ENCODE measurements at places on chromosomes 3 and 15.

DNA sequence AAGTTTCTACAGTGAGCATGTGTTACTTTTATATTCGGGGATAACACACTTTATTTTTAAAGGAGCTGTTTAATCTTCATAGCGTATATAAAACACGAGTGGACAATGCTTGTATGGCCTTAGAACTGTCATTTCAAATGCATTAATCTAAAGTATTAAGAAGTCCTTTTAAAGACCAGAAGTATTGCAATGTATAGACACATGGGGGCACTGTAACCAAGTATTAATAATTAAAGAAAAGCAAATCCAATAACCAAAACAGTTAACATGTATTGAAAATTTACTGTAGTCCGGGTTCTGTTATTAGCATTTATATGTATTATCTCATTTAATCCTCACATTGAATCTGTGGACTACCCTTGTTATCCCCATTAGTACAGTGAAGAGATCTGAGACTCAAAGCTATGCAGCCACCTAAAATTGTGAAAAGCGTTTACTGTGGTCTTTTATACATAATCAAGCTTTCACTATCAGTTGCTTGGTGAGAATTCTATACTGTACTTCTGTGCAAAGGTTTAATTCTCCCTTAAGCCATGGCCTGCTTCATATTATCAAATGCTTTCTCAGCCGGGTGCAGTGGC, 10.1 kb downstream of the ARL14 start:
- H3K27me3 ChIP-seq = no peaks in the 10 kb centered on the region
- no peak overlapping the region for H3K4me3 ChIP-seq
- H3K4me1 ChIP-seq = no peaks in the 10 kb centered on the region
- H3K27ac ChIP-seq = no peak overlapping the region
- no peaks in the 10 kb centered on the region for H3K36me3 ChIP-seq

DNA sequence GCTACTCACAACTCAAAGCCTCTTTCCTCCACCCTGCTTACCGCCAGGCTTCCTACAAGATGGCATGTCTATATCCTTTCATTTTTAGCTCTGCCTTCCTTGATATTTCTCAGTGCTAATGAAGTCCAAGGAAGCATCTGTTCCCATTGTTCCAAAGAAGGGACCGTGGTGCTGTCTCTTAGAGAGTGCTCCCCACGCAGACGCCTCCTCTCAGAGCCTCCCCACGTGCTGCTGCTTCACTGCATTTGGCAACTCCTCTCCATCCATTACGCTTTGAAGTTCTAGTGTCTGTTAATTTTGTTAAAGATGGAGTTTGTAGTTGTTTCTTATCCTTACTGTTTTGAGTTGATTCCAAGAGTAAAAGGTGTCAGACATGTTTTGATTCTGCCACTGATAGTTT, 26.2 kb downstream of the GNB4 start:
- no peak for DNase-seq
- H3K27ac ChIP-seq = no peak overlapping the region
- H3K4me3 ChIP-seq = no peak overlapping the region
- peaks cover 3% of the 10 kb centered on the region for H3K27me3 ChIP-seq
- no peaks in the 10 kb centered on the region for H3K4me1 ChIP-seq
- H3K36me3 ChIP-seq = no peaks in the 10 kb centered on the region

GRCh38 chr15:65302061-65302460, 2.4 kb upstream of the RNU5B-1 start:
- H3K27ac ChIP-seq = no peak overlapping the region
- H3K4me1 ChIP-seq = peaks cover 44% of the 10 kb centered on the region
- no peak overlapping the region for H3K4me3 ChIP-seq
- H3K27me3 ChIP-seq = no peaks in the 10 kb centered on the region
- DNase-seq = no peak

GRCh38 chr3:143418391-143418790, 298.8 kb downstream of the CHST2 start:
- no peaks in the 10 kb centered on the region for H3K4me1 ChIP-seq
- DNase-seq = no peak
- no peaks in the 10 kb centered on the region for H3K36me3 ChIP-seq
- H3K27me3 ChIP-seq = no peaks in the 10 kb centered on the region

DNA sequence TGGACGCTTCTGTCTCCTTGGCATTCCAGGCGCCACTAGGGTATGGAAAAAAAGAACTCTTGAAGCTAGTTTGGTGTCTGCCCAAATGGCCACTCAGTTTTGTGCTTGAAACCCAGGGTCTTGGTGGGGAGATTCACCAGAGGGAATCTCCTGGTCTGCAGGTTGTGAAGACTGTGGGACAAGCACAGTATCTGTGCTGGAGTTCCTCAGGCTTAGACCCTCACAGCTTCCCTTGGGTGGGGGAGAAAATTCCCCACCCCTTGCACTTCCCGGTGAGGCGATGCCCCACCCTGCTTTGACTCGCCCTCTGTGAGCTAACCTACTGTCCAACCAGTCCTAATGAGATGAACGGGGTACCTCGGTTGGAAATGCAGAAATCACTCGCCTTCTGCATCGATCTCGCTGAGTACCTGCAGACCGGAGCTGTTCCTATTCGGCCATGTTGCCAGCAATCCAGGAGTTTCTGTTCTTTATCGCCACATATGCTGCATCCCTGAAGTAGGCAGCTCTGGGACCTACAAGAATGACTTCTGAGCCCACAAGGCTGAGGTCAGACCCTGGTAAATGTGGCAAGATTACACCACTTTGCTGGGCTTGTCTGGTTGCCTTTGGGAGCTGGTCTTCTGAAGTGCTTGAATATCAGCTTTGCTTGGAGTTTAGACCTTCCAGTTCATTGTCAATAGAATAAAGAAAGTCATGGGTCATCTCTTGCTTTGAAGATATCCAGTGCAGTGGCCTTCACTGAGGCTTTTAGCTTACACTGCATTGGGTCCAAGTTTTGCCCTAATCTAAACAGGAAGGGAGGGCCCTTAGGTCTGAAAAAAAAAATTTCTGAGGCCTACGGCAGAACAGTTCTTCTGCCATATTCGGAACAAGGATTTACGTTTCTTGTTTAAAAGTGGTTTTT, 51.0 kb downstream of the SLC2A2 start:
- H3K4me1 ChIP-seq = no peaks in the 10 kb centered on the region
- no peaks in the 10 kb centered on the region for H3K27me3 ChIP-seq
- H3K36me3 ChIP-seq = no peaks in the 10 kb centered on the region
- H3K27ac ChIP-seq = no peak overlapping the region
- no peak overlapping the region for H3K4me3 ChIP-seq

- H3K4me1 ChIP-seq = no peaks in the 10 kb centered on the region
- H3K27me3 ChIP-seq = no peaks in the 10 kb centered on the region
- H3K4me3 ChIP-seq = no peak overlapping the region
Observed at GRCh38 chr3:38662544-38662943, 13.1 kb upstream of the SCN5A start.

- no peaks in the 10 kb centered on the region for H3K27me3 ChIP-seq
- H3K4me1 ChIP-seq = no peaks in the 10 kb centered on the region
- no peak overlapping the region for H3K27ac ChIP-seq
- H3K4me3 ChIP-seq = no peak overlapping the region
- H3K36me3 ChIP-seq = no peaks in the 10 kb centered on the region
Observed at GRCh38 chr3:147799601-147800000, 390.4 kb downstream of the ZIC1 start.

- DNase-seq = no peak
- no peak overlapping the region for H3K4me3 ChIP-seq
- no peaks in the 10 kb centered on the region for H3K27me3 ChIP-seq
- H3K27ac ChIP-seq = no peak overlapping the region
Observed at GRCh38 chr3:147267434-147267833, 138.9 kb downstream of the ZIC4 start.

DNA sequence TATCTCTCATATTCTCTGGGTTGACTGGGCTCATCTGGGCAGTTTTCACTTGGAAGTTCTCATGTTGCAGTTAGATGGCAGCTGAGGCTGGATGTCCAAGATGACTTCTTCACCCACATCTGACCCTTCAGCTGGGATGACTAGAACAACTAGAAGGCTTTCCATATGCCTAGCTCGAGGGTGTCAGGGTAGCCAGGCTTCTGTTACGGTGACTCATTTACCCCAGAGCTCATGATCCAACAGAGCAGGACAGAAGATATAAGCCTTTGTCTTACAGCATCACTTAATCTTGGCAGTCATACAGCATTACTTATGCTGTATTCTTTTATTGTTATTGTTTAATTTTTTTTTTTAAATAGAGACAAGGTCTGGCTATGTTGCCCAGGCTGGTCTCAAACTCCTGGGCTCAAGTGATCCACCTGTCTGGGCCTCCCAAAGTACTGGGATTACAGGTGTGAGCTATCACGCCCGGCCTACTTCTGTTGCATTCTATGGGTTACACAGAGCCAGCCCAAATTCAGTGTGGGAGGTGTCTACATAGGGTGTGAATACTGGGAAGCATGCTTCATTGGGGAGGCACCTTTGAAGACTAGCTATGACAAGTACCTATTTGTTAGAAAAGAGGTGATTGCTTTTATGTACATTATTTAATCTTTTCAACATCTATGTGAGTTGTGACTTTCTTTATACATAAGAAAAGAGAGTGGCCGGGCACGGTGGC, 10.7 kb downstream of the HMCES start:
- no peaks in the 10 kb centered on the region for H3K4me1 ChIP-seq
- peaks cover 34% of the 10 kb centered on the region for H3K36me3 ChIP-seq
- DNase-seq = no peak

- H3K27me3 ChIP-seq = no peaks in the 10 kb centered on the region
- no peak overlapping the region for H3K4me3 ChIP-seq
- H3K27ac ChIP-seq = no peak overlapping the region
- H3K4me1 ChIP-seq = no peaks in the 10 kb centered on the region
- H3K36me3 ChIP-seq = no peaks in the 10 kb centered on the region
Observed at GRCh38 chr3:16140116-16140893, 34.2 kb upstream of the GALNT15 start.

- peaks cover 20% of the 10 kb centered on the region for H3K36me3 ChIP-seq
- no peak overlapping the region for H3K4me3 ChIP-seq
- H3K4me1 ChIP-seq = peaks cover 47% of the 10 kb centered on the region
- no peaks in the 10 kb centered on the region for H3K27me3 ChIP-seq
Observed at GRCh38 chr3:150737874-150738679, 24.9 kb downstream of the SIAH2 start.

DNA sequence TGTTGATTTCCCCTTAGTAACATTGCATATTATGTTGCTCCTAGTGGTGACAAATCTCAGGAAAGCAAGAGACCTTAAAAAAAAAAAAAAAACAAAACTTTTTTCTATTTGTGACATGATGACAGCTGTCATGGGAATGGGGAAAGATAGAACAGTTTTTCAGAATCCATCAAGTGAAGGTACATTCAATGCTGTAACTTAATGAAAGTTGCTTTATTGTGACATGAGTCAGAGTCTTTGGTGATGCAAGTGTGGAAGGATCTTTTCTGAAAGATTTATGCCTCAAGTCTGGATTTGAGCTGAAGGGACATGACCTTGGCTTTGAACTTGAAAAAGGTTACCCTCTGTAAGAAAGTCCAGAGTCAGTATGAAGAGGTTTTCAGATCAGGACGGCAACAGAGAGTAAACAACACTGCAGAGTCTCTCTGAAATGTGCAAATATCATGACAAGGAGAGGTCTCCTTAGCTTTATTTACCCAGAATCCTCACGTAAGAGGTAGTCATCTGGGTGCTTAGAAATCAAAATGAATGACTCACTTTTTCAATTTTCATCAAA, 424.7 kb downstream of the CNTN4 start:
- no peaks in the 10 kb centered on the region for H3K4me1 ChIP-seq
- H3K27ac ChIP-seq = no peak overlapping the region
- no peaks in the 10 kb centered on the region for H3K36me3 ChIP-seq
- no peaks in the 10 kb centered on the region for H3K27me3 ChIP-seq

DNA sequence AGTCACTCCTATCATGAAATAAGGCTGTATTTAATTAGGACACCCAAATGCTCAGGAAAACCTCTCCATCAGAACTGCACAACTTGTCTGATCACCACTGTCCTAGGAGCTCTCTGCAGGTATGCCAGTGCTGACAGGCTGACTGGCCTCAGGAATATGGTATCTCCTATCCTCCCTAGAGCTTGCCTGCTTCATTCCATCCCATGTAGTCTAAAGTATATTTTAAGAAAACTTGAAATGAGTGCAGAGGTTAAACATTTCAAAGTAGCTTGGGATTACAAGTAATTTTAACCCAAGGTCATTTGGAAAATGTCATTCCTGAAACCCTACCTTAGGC, 23.7 kb downstream of the FILIP1L start:
- H3K4me1 ChIP-seq = no peaks in the 10 kb centered on the region
- H3K36me3 ChIP-seq = no peaks in the 10 kb centered on the region
- no peak overlapping the region for H3K4me3 ChIP-seq
- H3K27me3 ChIP-seq = no peaks in the 10 kb centered on the region

GRCh38 chr15:63891079-63891767, 57.5 kb upstream of the HERC1 start:
- peaks cover 58% of the 10 kb centered on the region for H3K4me1 ChIP-seq
- no peaks in the 10 kb centered on the region for H3K27me3 ChIP-seq
- no peak overlapping the region for H3K4me3 ChIP-seq
- H3K36me3 ChIP-seq = no peaks in the 10 kb centered on the region
- peak overlapping the region; percentile 53 for H3K27ac ChIP-seq

- no peaks in the 10 kb centered on the region for H3K4me1 ChIP-seq
- H3K4me3 ChIP-seq = no peak overlapping the region
- H3K27me3 ChIP-seq = no peaks in the 10 kb centered on the region
Observed at GRCh38 chr15:92643849-92644815, 11.4 kb downstream of the FAM174B start.

GRCh38 chr15:82832601-82833361, 23.4 kb downstream of the WHAMM start:
- peaks cover 80% of the 10 kb centered on the region for H3K36me3 ChIP-seq
- no peaks in the 10 kb centered on the region for H3K27me3 ChIP-seq
- DNase-seq = no peak
- H3K4me3 ChIP-seq = no peak overlapping the region
- no peak overlapping the region for H3K27ac ChIP-seq
- peaks cover 9% of the 10 kb centered on the region for H3K4me1 ChIP-seq

DNA sequence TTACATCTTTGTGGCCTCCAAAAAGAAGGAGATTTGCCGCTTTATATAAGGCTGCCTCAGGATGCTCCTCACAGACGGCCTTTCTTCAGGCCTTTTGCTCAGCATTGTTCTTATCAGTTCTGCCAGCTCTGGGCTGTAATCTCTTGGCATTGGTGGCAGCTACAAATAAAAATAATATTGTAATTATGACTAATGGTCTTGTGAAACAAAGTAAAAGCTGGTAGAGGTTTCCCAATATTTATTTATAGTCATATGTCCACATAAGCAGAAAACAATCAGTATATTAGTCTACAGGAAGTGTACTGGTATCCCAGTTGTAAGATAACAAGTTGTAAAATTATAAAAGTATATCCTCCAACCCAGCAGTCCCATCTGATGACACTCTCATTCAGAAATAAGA, 7.3 kb downstream of the NEK4 start:
- H3K4me1 ChIP-seq = no peaks in the 10 kb centered on the region
- H3K27ac ChIP-seq = no peak overlapping the region
- H3K4me3 ChIP-seq = no peak overlapping the region
- no peak for DNase-seq
- H3K27me3 ChIP-seq = no peaks in the 10 kb centered on the region

DNA sequence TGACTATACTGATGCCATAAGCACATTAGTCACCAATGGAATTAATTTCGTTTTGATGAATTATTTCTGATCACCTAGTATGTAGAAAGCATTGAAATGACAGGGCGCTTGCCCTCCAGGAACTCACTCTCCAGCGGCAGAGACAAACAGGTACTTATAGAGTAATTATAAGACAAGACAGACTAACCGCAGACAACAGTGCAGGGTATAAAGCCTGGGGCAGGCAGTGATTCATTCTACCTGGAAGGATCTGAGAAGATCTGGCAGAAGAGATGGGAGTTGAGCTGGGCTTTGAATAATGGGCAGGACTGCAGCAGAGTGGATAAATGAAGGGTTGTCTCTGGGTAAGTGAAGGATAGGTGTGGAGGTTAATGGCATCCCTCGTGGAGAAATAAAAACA, 331.8 kb downstream of the FGF12 start:
- no peaks in the 10 kb centered on the region for H3K36me3 ChIP-seq
- no peak overlapping the region for H3K4me3 ChIP-seq
- no peaks in the 10 kb centered on the region for H3K4me1 ChIP-seq
- DNase-seq = no peak

All from CD4-positive, alpha-beta memory T cell (primary cell).